NCI-H774 (cell line): ENCODE measurements at places on chromosomes 13 and 19.
A peak's percentile ranks its signal among the peaks of the same experiment; 100 is the strongest.

GRCh38 chr19:41882568-41883462, at the start of gene ARHGEF1:
Gene ARHGEF1, plus strand, starts transcription at chr19:41883184. Its CDS starts 4,899 bp downstream, at chr19:41888083.
- no peak for DNase-seq

GRCh38 chr19:36136964-36137686, 2.7 kb upstream of the CAPNS1 start:
- peak; percentile 15 for DNase-seq

DNA sequence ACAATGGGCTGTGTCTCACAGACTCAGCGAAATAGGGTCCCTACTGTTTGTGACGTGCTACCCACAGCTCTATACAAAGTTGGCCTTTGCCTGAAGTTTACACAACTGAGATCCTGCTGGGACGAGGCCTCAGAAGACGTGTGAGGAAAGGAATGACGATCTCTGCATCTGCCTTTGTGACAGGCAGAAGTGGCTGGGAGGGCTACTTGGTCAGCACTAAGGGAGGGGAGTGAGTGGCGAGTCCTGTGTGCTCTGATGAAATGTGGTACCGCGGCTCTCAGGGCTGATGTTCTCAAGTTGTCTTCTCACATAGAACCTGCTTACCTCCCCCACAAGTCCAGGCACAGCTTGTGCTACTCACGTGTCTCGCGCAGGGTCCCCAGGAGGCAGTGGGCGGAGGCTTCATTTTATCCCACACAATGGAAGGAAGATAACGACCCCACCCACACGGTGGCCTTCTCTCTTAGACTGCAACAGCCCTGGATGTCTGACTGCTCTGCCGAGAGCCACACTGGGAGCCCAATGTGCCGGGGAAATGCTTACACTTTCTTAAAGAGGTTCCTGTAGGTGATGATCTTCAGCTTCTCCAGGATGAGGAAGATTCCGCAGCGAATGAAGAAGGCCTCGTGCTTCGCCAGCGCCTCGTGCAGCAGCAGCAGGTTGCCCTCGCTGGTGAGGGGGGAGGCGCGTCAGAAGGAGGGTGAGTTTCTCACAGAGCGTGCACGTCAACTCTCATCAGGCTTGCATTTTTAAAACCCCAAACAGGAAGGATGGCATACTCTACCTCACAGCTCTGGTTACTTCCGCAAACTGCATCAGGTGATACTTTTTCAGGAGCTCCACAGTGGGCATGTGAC, 21.2 kb downstream of the PROZ start:
- DNase-seq = no peak

DNA sequence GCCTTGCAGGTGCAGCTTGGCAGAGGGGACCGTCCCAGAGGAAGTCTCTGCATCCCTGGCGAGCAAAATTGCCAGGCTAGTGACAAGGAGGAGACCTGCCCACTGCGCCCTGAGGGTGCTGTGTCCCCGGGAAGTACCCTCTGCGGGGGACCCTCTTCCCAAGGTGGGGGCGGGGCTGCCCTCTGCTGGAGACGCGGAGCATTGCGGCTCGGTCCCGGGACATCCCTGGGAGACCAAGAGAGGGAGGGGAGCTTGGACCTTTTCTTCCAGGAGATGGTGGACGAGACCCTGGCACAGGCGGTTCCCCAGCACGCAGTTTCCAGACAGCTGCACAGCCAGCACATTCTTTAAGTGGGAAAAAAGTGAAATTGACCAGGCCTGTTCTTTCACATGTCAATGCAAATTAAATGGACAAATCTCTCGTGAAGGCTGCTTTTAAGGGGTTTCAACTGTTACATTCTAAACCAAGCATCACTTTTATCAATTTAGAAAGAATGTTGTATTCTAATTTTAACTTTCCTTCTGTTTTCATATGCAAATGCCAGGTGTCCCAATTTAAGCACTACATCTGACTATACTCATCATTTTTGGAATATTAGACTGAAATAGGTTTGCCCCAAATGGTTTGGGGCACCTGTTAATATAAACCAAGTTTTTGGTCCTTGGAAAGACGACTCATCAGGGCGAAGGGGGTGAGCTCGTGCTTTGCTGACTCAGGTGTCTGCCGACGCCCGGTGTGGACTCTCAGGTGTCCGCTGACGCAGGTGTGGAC, 60.7 kb downstream of the MCF2L start:
- peak; percentile 53 for DNase-seq

DNA sequence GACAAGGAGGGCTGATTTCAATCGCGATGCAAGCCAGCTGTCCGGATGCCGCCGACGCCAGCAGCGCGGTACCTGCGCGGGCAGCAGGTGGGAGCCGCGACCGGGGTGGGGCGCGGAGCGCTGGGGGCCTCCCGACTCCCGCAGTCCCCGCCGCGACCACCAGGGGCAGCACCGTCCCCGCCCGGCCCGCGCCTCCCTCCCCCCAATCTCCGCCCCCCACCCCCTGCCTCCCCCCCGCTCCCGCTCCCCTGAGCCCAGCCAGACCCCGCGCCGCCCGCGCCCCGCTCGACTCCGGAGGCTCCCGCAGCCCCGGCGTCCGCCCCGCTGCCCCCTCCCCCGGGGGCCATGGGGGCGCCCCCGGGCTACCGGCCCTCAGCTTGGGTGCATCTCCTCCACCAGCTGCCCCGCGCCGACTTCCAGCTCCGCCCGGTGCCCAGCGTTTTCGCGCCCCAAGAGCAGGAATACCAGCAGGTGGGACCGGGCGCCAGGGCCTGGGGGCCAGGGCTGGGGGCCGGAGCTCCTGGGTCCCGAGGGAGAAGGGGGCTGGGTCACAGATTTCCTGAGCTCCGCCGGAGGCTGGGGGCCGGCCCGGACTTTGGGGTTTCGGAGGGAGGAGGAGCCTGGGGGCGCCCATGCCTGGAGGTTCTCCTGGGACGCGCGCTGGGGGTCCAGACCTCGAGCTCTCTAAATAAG, at the start of gene TTYH1:
Gene TTYH1 (plus strand): TSS at position 257 of the 693 bp plus-strand sequence. CDS start 89 bp downstream, at position 346.
- DNase-seq = no peak
